Activated naive CD4-positive, alpha-beta T cell treated with anti-CD3 and anti-CD28 coated beads, Interleukin-2, amount 10 ng/mL, durations not matched to agents 7 days and 5 days (primary cell): ENCODE measurements at places on chromosomes 1 and 21.

DNA sequence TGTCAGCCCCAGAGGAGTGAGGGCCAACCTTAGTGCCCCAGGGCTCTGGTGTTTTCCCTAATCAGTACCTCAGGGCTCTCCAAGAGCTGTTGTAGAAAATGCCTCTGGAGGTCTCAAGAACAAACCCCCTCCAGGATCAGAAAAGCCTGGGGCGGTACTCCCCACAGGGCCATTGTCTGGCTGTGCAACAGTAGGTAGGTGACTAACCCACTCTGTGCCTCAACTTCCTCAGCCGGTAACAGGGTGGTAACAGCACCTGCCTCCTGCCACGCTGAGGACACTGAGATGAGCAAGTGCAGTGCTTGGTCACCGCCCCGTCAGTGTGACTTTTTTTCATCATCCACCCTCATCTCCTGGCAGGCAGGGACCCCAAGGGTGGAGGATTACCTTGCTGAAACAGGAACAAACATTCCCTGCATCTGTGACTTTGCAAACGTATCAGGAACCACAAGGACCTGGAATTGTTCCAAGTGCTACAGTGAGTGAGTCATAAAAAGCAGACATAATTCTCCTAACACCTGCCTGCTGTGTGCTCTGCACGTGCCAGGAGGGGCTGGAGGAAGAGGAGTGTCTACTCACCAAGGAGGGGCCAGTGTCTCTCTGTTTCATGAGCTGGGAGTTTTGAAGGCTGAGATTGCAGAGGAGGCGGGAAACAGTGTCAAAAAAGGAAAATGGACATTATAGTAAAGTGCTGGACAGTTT, 440.8 kb downstream of the NPHP4 start:
- H3K27ac ChIP-seq, result no peak overlapping the region
- H3K36me3 ChIP-seq, result no peaks in the 10 kb centered on the region
- no peak for DNase-seq
- no peaks in the 10 kb centered on the region for H3K27me3 ChIP-seq
- no peak overlapping the region for H3K4me3 ChIP-seq

GRCh38 chr1:47262787-47263413, 30.9 kb upstream of the TAL1 start:
- H3K27me3 ChIP-seq, result no peaks in the 10 kb centered on the region
- DNase-seq, result peak; percentile 66
- no peak overlapping the region for H3K27ac ChIP-seq
- H3K36me3 ChIP-seq, result peaks cover 42% of the 10 kb centered on the region
- no peaks in the 10 kb centered on the region for H3K4me1 ChIP-seq

GRCh38 chr1:154664331-154665002, 56.5 kb upstream of the ADAR start:
- H3K4me1 ChIP-seq, result peaks cover 5% of the 10 kb centered on the region
- no peaks in the 10 kb centered on the region for H3K36me3 ChIP-seq
- H3K27me3 ChIP-seq, result peaks cover 10% of the 10 kb centered on the region
- H3K27ac ChIP-seq, result peak overlapping the region; percentile 38
- no peak overlapping the region for H3K4me3 ChIP-seq
- DNase-seq, result no peak

GRCh38 chr1:206116191-206116872, 856 bp downstream of the AVPR1B start:
- H3K4me1 ChIP-seq, result peaks cover 10% of the 10 kb centered on the region
- peaks cover 68% of the 10 kb centered on the region for H3K27me3 ChIP-seq
- H3K27ac ChIP-seq, result no peak overlapping the region
- no peaks in the 10 kb centered on the region for H3K36me3 ChIP-seq
- DNase-seq, result no peak

GRCh38 chr1:182235604-182235951, 156.0 kb downstream of the GLUL start:
- no peak overlapping the region for H3K4me3 ChIP-seq
- DNase-seq, result no peak
